ENCODE measurements at places on chromosomes 4 and X.

GRCh38 chrX:16567681-16568080 lies 82.3 kb upstream of the S100G start:
- DNase-seq, result no peak

GRCh38 chrX:46757052-46757451 lies 1.9 kb downstream of the SLC9A7 start:
- no peak for DNase-seq

DNA sequence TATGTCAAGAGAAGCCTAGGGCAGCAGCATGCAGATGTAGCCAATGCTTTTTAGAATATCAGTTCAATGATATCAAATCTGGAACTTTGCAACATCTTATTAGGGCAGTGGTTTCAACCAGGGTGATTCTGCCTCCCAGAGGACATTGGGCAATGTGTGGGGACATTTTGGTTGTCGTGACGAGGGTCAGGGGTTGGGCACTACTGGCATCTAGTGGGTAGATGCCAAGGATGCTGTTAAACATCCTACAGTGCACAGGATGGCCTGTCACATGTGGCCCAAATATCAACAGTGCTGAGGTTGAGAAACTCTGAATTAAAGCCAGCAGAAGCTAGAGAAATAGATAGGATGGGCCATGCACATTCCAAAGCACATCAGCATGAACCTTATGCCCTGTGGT lies 152.3 kb downstream of the AMELX start:
- DNase-seq, result no peak

GRCh38 chr4:139763672-139764071 lies 98.1 kb downstream of the MGST2 start:
- no peak for DNase-seq

- DNase-seq, result no peak
These were observed 85.7 kb upstream of the EXOC1L start for GRCh38 chr4:55733932-55734331.

- no peak for DNase-seq
These were observed 155.2 kb downstream of the SMIM20 start for GRCh38 chr4:26069218-26069617.

- no peak for DNase-seq
These were observed 181.9 kb upstream of the NDP start for GRCh38 chrX:44155126-44155525.

DNA sequence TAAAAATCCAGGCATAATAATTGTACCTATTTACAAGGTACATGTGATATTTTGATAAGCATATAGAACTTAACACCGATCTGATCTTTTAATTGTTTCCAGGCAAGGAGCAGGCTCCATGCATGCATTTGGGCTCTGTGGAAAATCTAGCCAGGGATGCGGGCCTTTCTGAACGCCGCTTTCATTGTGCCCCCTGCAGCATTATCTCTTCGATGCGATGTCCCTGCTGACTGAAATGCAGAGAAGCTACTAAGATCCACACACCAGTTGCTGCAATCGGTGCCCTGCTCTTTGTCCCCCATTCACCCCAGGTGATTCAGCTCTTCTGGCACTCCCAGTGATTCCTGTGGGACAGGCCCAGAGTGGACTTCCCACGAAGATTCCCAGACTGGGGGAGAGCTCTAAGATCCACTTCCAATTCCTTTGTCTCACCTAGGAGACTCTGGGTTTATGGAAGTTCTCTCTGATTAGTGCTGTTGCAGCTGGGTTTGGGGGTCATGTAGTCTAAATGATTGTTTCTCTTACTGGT lies 254.3 kb upstream of the AGA start:
- no peak for DNase-seq

- DNase-seq, result no peak
These were observed 1456.1 kb upstream of the IGFBP7 start for GRCh38 chr4:58566260-58566659.

DNA sequence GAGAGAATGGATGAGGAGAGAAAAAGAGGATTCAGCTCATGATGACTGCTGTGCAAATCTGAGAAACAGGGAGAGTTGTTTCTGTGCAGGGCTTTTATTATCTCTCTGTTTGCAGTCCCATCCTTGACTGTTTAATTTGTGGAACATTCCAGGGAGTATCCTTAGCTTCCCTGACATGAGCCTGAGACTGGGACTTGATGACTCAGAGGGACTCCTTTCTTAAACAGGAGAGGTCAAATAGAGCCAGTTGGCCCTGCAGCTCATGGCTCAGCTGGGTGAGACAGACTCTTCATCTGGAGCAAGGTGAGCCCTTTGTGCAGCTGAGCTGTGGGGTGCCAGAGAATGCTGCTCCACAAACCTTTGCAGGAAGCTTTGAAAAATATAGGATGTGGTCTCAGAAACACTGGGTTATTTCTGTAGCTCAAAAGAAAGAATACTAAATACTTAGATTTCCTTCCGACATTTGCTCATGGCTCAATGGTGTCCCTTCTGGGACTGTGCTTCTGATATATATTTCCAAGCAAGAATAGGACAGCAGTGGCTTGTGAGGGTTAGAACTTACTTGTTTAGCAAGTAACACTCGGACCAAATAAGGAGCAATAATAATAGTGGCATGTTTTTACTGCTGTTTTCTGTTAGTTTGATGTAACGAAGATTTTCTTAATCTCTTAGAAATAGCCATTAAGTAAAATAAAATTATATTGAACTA lies 14.5 kb downstream of the ARHGAP24 start:
- DNase-seq, result no peak

GRCh38 chr4:151459375-151459774 lies 50.4 kb downstream of the FHIP1A start:
- DNase-seq, result no peak

- no peak for DNase-seq
These were observed 54.5 kb upstream of the CHRNA9 start for GRCh38 chr4:40280586-40280985.

DNA sequence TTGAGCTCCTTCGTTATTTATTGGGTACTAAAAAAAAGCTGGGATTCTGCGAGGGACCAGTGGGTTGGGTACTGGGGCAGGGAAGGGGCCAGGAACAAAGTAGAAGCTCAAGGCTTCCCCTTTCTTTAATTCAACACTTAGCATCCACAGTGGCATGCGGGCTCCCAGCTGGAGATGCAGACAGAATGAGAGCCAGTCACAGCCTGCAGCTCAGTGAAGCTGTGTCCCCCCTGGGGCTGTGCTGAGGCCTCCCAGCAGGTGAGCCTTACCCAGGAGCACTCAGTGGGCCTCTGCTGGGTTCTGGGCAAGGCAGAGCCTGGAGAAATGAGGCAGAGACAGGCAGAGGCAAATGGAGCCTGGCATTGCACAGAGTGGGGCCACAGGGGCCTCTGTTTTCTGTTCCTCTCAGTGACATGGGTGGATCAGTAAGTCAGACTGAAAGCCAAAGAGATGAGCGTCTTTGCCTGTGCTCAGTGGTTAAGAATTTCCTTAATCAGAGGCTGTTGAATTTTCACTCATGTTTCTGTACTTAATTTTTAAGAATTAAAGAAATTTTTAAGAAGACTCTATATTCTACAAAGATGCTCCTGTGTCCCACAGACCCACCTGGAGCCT lies 181.4 kb upstream of the RBPJ start:
- no peak for DNase-seq

- no peak for DNase-seq
These were observed 204.2 kb downstream of the MGST2 start for GRCh38 chr4:139869810-139870209.

- DNase-seq, result no peak
These were observed 4.3 kb downstream of the SEPSECS start for GRCh38 chr4:25155947-25156346.

DNA sequence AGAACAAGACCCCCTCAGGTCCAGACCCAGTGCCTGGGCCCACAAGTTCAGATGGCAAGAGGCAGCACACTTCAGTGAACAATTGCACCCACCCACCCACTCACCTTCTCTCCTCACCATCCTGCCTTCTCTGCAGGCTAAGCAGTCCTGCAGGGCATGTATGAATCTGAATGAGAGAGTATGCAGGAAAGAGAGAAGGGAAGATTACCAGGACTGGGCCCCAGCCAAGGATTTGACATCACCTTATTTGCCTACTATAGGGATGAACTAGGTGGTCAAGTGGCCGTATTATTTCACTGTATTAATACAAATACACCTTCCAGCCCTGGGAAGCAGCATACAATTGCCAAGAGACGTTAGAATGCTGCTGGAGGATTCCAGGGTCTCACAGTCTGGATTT lies 2.1 kb upstream of the ZNF141 start:
- no peak for DNase-seq

GRCh38 chr4:6507345-6507744 lies 34.9 kb upstream of the PPP2R2C start:
- DNase-seq, result no peak

GRCh38 chr4:181004056-181004455 lies 1239.1 kb upstream of the TENM3 start:
- no peak for DNase-seq

GRCh38 chrX:378443-378842 lies 8.3 kb downstream of the PPP2R3B start:
- DNase-seq, result no peak

- no peak for DNase-seq
These were observed 1003.1 kb downstream of the FSTL5 start for GRCh38 chr4:161160718-161161117.

DNA sequence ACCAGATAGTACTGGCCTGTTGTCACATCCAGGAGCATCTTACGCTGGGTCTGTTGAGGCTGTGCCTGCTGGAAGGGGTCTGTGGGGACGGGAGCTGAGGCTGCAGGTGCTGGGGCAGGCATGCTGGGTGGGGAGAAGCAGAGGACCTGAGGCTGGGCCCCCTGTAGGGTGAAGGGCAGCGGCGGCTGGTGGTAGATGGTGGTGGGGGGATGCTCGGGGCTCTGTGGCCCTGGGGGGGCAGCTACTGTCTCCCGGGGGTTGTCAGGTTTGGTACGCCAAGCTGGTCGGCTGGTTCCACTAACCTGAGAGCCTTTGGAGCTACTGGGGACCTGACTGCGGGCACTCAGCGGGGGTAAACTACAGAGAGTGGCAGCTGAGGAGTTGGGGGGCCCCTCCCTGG lies 7.8 kb downstream of the C4orf54 start:
- no peak for DNase-seq

DNA sequence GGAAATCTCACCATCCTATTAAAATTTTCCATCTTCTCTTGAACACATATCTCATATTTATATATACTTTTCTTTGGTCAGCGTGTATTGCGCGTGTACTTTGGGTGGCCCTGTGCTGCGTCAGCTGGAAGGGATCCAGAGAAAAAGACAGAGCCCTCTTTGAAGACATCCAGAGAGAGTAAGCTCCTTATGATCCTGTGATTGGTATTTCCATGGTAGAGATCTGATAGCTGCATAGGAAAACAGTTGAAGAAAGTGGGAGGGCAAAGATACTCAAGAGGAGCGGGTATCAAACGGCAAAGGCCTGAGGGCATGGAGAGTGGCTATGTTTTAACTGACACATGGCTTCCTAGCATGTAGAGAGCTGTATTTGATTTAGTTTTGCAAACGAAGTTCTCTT lies 4.4 kb upstream of the HPGD start:
- no peak for DNase-seq

DNA sequence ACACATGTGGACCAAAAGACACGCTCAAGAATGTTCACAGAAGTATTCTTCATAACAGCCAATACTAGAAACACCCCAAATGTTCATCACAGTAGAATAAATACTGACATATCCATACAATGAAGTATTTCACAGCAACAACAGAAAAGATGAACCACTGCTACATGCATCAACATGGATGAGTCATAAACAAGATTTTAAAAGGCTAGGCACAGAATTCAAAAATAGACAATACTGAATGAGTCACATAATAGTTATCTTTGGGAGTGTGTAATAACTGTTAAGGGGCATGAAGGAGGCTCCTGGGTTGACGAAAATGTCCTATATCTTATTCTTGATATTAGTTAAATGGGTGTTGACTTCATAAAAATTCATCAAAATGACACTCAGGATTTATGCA lies 43.5 kb downstream of the CLOCK start:
- no peak for DNase-seq

DNA sequence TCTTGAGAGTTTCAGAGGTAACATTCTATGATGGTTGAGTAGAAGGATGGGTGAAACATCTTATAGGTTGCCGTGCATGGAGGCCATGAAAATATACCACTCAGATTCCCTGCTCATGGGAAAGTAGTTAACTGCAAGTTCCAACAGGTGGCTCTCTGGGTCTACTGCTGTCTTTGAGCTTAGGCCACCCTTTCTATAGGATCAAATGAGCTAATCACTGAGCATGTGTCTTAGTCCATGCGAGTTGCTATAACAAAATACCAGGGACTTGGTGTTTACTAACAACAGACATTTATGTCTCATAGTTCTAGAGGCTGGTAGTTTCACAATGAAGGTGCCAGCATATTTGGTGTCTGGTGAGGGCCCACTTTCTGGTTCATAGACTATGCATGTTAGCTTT lies 144.8 kb upstream of the UNC5C start:
- no peak for DNase-seq

DNA sequence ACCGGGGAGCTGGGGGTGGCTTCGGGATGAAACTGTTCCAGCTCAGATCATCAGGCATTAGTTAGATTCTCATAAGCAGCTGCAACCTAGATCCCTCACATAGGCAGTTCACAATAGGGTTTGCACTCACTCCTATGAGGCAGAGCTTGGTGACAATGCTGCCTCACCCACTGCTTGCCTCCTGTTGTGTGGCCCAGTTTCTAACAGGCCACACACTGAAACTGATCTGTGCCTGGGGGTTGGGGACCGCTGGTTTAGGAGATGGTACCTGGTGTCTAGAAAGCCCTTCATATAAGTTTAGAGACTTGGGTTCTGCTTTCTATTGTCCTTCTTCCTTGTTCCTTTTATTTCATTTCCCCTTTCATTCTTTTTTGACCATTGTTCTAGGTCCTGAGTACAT lies 234.2 kb downstream of the FRAS1 start:
- no peak for DNase-seq

DNA sequence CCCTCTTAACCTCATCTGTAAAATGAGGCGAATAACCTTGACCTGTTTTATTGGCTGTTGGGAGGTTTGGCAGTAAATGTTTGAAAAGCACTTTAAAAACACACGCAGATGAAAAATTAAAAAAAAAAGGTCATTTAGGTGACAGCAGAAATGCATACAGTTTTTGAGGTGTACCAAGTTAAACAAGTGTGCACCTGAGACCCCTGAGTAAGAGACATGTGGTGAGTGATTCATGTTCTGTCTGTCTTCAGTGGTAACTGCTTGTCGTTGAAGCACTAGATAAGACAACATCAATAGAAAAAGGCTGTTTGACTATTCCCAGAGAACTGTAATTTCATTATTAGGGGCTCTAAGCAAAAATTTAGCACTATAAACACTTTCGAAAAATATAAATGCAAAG lies 608.4 kb upstream of the PITX2 start:
- no peak for DNase-seq

DNA sequence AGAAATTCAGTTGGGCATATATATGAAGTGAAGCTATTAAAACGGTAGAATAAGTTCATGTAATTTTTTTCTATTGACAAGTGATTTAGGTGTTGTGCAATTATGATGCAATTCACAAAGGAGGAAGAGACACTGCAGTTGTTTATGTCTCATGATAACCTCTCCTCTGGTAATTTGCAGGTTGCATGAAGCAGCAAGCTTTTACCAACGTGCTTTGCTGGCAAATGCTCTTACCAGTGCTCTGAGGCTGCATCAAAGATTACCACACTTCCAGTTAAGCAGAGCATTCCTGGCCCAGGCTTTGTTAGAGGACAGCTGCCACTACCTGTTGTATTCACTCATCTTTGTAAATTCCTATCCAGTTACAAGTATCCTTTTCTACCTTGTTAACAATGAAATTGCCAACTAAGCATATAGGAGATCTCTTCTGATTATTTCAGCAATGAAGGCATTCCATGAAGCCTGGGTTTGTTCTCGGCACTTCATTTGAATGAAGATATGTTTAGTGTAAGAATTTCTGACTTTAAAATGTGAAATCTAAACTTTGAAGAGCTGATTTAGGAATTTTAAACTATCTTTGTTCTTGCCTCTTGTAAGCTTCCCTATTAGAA lies 3.9 kb downstream of the TMEM33 start:
- DNase-seq, result no peak

- no peak for DNase-seq
These were observed 8.6 kb upstream of the TKTL2 start for GRCh38 chr4:163482190-163482589.
